ENCODE measurements at places on chromosomes 7 and 10.
A peak's percentile ranks its signal among the peaks of the same experiment; 100 is the strongest.

- DNase-seq: no peak
These were observed 68.7 kb upstream of the DNAJB12 start for GRCh38 chr10:72423426-72423825.

DNA sequence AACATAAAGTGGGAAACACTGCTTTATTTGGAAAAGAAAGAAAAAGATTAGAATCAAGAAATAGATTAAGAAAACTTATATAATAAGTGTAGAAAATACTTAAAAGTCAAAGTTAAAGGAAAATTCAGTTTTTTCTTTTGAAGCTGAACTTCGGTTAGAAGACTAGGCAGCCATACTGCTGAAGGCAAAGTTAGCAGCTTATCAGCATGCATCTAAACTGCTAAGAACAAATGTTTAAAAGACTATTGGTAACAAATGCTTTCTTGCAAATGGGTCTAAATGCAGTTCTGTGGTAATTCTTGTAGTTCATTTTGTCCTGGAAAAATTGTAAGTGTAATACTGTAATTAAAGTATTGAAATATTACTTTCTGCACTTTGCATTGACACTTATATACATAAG is 18.0 kb downstream of the MIOS start:
- DNase-seq: no peak

- DNase-seq: no peak
These were observed 7.7 kb upstream of the NT5C3A start for GRCh38 chr7:33070277-33070676.

- no peak for DNase-seq
These were observed 83.9 kb upstream of the ANK3 start for GRCh38 chr10:60473557-60473956.

GRCh38 chr7:3154881-3155494 is 111.3 kb upstream of the CARD11 start:
- no peak for DNase-seq

DNA sequence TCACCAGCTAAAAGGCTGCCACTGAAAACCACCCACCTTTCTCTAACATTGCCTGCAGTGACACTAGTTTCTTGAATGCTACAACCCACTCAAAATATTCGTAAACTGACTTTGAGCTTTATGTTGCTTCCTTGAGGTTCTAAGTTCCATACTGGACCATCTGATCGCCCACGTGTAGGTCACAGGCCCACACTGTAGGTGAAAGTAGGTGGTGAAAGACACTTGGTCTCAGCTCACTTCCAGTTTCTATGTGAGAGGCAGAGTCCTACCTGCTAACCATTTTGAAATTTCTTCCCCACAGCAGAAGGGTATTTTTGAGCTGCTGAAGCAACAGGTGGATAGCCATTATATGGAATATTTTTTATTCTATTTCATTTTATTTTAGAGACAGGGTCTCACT is 97.3 kb downstream of the MYO3A start:
- DNase-seq: no peak

- peak; percentile 37 for DNase-seq
These were observed 3.9 kb upstream of the SAR1A start for GRCh38 chr10:70174058-70174741.

- peak; percentile 54 for DNase-seq
These were observed 8.2 kb downstream of the NT5C3A start for GRCh38 chr7:33054261-33054964.

DNA sequence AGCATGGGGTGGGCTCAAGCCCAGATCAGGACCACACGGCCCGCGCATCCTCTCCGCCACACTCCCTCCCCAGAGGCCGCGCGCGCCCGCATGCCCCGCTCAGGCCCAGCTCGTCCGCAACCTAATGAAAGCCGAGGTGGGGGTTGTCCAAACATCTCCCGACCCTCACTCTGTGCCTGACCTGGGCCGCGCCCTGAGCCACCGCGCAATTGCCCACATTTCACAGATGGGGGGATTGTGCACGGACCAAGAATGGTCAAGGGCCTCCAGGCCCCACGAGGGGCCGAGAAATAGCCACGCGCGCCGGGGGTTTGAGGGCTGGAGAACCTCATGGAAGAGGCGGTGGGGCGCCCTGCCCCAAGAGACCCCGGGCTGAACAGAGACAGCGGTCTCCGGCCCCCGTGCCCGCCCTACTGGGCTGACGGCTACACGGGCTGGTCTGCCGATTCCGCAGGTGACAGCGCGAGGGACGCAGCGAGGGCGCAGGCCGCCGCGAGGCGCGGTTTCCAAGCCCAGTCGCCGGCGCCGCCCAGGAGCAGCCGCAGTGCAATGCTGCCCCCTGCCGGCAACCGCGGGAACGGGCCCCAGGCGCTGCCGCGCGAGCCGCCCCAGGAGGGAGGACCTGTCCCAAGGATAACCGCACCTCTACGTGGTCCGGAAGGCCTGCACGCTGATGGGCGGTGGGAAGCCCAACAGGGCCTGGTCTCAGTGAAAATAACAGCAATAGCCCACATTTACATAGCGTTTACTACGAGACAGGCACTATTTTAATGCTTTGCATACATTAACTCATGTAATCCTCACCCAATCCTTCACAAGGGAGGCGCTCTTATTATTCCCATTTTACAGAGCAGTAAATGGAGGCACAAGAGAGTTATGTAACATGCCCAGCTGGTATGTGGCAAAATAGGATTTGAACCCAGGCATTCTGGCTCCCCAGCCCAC is 10.5 kb upstream of the GRID1 start:
- peak; percentile 50 for DNase-seq

DNA sequence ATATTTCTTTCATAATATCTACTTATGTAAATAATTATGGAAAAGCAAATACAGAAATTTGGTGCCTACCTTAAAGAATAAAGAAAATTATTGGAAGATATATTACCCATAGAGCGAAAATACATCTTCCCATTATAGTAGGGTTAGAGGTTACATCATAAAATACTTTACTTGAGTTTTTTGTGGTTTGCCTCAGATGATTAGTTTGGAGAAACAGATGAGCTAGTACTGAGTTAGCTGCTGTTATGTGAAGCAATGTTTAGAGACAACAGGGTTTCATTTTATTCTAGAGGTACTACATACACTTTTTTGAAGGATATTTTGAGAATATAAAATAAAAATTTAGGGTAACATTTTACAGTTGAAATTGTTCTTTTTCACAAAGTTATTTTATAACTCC is 2.9 kb upstream of the MLLT10 start:
- DNase-seq: peak; percentile 73

DNA sequence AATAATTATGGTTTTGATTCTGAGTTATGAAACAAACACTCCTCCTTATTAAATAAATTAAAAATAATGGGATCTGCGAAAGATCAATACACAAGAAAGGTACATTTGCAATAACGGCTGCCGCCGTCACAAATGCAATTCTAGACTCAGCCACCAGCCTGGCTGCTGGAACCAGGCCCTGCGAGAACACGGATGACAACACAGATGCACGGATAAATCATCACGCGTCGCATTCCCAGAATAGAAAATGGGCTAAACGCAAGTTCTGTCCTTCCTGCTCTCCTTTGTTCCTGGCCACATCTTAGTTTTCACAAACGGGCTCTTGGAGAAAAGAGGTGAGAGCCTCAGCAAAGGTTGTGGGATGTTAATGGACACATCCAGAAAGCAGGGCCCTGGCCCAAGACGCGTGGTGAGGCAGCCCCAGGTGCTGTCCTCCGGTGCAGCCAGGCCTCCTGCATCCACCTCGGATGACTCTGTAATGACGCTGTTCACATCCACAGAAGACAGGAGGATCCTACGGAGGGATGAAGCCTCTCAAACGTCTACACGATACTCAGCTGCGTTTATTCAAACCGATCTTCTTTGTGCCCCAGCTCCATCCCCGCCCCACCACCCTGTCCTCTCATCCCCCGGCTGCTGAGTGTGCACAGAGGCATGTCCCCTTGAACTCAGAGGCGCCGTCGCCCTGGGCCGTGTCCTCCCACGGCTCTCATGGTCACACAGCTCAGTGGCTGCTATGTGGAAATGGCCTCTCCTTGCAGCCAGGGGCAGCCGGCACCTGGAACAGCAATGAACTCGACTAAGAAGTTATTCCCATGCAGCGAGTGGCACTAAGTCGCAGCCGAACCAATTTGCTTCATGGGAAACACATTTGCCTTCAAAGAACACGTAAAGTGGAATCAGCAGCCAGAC is 197.9 kb downstream of the PTPRN2 start:
- DNase-seq: no peak

GRCh38 chr10:112784022-112784461 is 166.0 kb upstream of the TCF7L2 start:
- DNase-seq: no peak

GRCh38 chr7:34163956-34164355 is 258.6 kb downstream of the BMPER start:
- no peak for DNase-seq

DNA sequence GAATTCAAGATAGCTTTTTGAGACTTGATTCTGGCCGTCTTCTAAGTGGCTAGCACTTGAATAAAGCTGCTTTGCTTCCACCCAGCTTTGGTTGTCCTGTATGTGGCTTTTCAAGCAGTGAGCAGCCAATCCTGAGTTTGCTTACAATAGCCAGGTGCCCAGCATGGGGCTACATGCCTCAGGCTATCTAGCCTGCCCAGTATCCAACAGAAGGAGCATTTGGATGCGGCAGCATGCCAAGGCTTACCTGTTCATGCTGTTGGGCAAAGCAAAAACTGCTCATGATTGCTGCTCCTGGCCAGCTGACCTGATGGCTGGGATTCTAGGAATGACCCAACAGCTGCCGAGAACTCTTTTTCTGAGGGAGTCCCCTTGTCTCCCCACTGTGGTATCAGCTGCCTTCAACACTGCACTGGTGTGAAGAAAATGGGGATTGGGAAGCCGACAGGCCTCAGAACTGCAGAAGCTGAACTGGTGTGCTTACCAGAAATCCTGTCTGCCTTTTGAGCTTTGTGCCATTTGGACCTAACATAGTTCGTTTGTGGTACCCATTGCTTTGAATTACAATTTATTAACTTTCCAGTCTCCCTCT is 618.9 kb upstream of the IGFBP3 start:
- DNase-seq: no peak

DNA sequence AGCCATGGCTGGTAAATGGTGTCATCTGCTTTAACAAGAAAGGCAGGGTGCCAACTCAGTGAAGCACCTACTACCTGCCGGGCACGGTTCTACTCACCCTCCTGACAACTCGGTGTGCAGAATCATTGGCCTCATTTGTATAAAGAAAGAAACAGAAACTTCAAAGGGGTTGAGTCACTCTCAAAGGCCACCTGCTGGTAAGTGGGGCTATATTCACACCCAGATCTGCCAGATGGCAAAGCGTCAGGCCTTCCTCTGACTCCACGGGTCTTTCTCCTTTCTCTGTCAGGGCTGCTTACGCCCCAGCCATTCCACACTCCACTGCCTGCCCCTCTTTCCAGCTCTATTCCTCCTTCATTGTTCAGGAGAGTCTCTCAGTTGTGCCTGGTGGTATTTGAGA is 309.2 kb downstream of the GFRA1 start:
- DNase-seq: no peak

DNA sequence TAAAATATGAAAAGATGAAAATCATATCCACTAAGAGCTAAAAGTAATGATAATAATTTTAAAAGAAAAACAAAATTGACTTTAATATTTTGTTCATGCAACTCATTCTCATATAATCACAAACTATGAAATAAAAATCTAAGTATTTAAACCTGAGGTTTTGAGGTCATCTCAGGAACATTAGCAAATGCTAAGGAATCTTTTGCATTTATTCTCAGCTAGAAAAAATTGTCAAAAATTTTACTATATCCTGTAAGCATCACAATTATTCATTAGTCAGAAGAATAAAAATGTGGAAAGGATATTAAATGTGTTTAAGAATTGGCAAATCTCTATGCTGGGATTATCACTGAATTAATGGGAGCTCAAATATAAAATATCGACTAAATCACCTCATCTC is 36.8 kb upstream of the TAX1BP1 start:
- no peak for DNase-seq

DNA sequence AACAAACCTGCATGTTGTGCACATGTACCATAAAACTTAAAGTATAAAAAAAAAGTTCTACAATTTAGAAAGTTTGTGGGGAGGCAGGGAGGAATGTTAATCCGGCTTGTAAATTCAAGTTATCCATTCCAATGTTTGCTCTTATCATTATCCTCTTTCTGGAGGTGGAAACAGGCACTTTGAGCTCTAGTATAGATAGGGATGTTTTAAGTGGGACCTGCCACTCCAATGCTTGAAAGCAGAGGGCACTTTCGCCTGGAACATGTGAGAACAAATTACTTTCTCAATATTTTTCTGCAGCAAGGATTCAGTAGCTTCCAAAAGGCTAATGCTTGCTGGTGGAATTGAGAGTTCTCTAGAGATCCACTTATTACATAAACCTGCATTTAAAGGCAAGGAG is 45.6 kb downstream of the FEZF1 start:
- DNase-seq: no peak

DNA sequence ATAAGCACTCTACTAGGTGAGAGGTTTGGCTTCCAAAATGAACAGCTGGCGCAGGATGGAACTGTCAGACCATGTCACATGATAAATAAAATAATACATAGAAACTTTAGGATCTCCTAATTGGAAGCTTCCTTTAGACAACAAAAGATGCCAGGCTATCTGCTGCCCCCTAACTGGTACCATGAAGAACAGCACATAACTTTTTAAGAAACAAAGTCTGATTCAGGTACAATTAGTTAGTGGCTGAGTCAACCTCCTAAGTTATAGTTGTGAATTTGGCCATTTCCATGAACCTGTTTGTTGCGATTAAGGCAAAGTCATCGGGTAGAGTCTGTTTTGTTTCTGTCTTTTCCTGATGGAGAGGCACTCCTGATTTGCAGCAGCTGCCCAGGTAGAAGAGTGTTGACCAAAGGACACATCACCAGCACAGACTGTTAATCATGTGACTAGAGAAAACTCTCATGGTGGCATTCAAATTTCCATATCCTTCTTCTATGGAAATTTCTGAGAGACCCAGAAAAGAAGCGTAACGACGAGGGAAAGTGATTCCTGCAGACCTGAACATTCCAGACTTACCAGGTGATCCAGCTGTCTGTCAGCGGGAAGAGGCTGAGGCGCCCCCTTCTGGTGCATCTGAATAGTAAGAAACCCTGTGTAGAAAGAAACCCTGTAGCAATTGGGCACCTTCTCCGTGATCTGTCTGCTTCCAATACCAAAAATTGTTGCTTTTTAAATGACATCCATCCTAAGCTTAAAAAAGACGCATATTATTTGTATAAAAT is 8.6 kb upstream of the INHBA start:
- peak; percentile 41 for DNase-seq

DNA sequence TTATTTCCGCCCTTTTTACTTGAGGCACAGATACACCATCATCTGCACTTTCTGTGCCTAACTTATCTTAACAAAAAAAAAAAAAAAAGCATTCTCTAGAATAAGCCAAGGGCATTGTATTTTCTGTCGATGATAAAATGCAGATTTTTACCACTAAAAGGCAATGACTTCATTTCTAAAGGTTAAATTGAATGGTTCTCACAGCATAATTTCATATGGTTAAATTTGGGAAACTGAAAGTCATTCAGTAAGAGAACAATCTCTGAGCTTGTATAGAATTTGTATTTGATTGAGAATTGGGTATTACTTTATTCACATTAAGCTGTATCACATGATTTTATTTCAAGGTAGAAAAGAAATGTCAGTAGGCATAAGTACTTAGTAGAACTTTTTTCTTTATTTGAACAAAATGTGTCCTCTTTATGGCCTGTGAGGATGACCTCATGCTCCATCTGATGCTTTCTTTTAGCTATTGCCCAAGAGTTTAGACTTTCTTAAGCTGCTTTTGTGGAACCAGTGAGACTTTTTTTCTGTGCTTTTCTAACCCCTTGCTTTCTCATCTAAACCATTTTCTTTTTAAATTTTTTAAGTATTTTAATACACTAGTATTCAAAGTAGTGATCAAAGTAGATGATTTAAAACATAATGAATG is 110.3 kb downstream of the LRRC4 start:
- peak; percentile 11 for DNase-seq
